ENCODE measurements at places on chromosomes 3 and 15.

GRCh38 chr15:85667491-85668424, 127.0 kb downstream of the KLHL25 start:
- peak; percentile 25 for DNase-seq

GRCh38 chr3:108338901-108339545, 42.7 kb downstream of the HHLA2 start:
- DNase-seq: no peak

- DNase-seq: peak; percentile 76
These were observed 46.1 kb downstream of the FRMD4B start for GRCh38 chr3:69339760-69340159.

- DNase-seq: no peak
These were observed 54.3 kb upstream of the MEF2A start for GRCh38 chr15:99511531-99511865.

DNA sequence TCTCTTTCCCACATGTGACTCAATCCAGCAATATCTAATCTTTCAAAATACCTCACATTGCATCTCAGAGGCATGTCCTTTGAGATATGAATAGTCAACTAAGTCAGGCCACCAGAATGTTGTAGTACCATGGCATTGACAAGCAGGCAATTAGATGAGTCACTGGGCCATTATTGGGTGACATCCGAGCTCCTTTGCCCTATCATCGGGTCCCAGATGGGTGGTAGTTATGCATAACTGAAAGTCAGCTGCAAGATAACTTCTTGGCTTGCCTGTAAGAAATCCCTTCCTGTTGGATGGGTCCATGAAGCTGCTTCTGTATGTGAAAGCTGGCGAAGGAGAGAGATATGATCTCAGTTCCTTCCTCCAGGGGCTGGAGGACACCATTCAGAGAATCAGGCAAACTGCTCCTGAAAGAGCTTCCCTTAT, 32.8 kb downstream of the ARRDC4 start:
- peak; percentile 35 for DNase-seq

- DNase-seq: no peak
These were observed 8.5 kb upstream of the UBXN7 start for GRCh38 chr3:196440696-196441095.

- no peak for DNase-seq
These were observed 494 bp upstream of the NISCH start for GRCh38 chr3:52454938-52455282.

- no peak for DNase-seq
These were observed 938 bp upstream of the SLCO2A1 start for GRCh38 chr3:134030379-134031347.

DNA sequence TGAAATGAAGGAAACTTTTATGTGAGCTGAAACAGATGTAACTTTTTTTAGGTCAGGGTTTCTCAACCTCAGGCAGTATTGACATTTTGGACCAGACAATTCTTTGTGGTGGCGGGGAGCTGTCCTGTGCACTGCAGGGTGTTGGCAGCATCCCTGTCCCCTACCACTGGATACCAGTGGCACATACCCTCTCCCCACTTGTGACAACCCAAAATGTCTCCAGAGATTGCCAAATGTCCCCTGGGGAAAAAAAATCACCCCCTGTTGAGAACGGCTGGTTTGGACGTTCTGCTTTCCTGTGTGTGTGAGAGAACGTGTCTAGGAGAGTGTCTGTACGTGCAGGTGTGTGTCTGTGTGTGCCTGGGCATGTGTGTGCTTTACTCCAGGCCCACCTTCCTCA, 30.7 kb upstream of the GRIP2 start:
- DNase-seq: no peak

DNA sequence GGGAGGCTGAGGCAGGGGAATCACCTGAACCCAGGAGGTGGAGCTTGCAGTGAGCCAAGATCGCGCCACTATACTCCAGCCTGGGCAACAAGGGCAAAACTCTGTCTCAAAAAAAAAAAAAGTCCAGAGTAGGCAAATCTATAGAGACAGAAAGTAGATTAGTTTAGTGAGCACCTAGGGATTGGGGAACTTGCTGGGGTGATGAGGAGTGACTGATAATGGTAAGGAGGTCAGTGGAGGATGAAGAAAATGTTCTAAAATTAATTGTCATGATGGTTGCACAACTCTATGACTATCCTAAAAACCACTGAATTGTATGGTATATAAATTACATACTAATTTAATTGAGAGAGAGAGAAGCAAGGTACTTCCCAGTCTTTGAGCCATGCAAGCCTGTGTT, 27.8 kb upstream of the LYZL4 start:
- no peak for DNase-seq

GRCh38 chr3:50340448-50341329, at the start of gene RASSF1:
RASSF1 (minus strand) TSS chr3:50340836; CDS start chr3:50340805, 31 bp downstream.
- DNase-seq: peak; percentile 50

DNA sequence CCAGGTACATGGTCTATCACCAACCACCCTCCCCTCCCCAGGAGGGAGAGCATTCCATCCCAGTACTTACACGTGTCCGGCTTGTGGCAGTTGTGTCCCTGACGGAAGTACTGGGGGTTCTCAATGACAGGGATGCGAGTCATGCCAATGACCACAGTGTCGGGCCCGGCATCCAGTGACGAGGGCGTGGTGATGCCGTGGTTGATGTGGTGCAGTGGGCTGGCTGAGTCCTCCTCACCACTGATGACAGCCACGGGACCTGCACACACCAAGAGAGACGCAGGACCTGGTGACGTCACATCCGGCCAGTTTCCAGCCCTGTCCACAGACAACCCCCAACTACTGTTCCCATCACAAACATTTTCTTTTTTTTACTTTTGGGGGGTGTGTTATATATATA, 223.8 kb downstream of the NTRK3 start:
- no peak for DNase-seq

DNA sequence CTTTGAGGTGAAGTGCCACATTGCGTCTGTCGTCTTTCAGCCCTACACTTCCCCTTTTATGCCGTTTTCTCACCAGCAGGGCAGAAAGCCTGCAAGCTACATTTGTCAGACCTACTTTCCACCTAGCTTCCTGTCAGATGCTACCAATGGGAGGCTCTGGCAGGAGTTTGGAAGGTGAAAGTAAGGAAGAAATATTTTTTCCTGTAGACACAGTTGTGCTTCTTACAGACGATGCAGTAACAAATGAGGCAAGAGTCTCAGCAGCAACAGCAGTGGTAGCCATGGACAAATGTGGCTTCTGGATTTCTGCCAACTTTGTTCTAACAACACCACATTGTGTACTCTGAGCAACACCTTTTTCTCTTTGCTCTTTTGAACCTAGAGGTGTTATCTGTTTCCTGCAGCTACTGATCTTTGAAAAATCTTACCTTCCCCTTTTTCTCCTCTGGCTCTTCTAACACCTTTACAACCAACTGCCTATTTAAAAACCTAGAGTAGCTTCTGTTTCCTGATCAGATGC, 70.6 kb upstream of the STT3B start:
- peak; percentile 81 for DNase-seq

DNA sequence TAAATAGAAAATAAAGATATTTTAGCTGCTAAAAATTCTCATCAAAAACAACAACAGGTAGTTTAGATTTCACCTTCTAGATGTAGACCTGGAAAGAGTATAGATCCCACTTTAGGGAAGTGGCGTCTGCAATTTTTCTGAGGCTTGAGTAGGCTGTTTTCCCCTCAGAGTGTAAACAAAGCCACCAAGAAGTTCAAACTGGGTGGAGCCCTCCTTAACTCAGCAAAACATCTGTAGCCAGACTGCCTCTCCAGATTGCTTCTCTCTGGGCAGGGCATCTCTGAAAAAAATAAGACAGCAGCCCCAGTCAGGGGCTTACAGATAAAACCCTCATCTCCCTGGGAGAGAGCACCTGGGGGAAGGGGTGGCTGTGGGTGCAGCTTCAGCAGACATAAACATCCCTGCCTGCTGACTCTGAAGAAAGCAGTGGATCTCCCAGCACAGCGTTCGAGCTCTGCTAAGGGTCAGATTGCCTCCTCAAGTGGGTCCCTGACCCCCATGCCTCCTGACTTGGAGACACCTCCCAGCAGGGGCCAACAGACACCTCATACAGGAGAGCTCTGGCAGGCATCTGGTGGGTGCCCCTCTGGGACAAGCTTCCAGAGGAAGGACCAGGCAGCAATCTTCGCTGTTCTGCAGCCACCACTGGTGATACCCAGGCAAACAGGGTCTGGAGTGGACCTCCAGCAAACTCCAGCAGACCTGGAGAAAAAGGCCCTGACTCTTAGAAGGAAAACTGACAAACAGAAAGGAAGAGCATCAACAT, 259.6 kb downstream of the STXBP5L start:
- DNase-seq: no peak

- no peak for DNase-seq
These were observed 57.0 kb downstream of the DUT start for GRCh38 chr15:48388016-48388851.

- DNase-seq: no peak
These were observed 31.3 kb downstream of the SNRK start for GRCh38 chr3:43317461-43318316.

DNA sequence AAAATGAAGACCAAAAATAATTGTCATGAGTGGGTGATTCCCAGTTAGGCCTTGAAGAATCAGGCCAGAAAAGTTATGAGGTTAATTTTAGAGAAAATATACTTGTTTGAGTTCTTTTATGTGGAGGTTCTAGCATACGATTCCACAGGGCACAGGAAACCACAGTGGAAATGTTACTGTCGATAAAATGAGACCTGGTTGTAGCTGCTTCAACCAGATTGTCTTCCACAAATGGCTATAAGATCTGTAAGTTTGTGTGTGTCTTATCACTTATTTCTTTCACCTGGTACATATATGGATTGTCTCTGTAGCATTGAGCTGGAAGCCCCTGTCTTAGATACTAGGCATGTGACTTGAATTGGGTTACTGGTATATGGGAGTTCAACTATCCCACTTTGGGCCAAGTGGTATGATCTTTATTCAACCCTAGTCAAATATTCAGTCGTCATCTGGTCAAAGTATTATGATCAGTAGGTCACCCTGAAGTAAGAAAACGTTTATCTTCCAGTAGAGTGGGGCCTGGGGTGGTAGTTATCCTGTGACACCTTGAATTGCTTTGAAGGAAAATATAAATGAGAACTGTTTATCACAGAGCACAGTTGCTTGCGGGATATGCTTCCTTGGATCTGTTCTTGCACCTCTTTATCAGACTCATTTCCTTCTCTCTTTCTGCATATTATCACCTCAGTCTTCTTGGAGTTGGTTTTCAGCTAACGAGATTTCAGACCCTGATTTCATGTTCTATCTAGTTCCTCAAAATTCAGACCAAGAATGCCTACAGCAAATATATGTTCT, 21.5 kb upstream of the ZNF609 start:
- DNase-seq: peak; percentile 35

- no peak for DNase-seq
These were observed 285.8 kb downstream of the DIPK2A start for GRCh38 chr3:144257381-144257780.

DNA sequence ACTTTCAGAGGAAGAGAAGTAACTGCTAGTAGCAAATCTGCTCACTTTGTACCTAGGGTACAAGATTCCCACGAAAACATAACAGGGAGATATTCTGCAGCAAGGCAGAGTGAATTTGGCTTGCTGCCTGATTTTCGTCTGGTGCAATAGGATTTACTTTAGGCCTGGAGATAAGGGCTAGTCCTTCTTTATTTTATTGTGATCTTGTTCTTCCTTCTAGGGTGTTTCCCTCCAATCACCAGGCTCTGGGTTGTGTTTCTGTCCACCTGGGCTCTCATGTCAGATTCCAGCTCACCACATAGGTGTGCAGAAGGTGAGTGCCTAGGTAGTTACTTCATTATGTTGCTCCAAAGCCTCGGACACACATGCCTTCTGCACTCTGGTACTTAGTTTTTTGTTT, 211.8 kb upstream of the RGMA start:
- DNase-seq: no peak

- no peak for DNase-seq
These were observed 86.4 kb downstream of the LRTM1 start for GRCh38 chr3:54841471-54841870.

DNA sequence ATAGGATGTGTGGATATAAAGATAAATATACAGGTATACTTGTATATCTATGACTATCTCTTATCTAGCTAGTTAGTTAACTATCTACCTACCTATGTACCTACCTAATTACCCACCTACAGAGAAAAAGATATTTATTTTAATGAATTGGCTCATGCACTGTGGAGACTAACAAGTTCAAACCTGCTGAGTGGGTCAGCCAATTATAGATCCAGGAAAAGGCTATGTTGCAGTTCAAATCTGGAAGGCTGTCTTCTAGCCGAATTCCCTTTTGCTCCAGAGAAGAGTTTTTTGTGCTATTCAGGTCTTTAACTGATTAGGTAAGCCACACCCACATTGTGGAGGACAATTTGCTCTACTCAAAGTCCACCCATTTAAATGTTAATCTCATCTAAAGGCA, 335.0 kb downstream of the GRM7 start:
- no peak for DNase-seq

DNA sequence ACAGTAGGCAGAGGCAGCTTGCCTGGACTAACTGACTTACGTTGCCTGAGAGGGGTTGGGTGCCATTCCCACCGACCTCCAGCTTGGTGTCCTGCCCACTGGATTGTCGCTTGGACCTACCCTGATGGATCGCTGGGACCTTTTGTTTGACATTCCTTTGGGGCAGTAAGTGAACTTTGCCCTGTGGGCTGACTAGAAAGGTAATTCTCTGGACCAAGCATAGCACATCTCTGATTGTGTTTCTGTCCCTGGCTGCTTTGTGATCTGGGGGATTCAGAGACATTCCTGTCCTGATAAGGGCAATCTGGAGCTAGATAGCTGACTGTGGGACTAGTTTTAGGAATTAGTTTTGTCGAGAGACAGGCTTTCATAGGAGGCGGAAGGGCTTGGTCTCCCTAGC, 19.5 kb upstream of the IFT57 start:
- no peak for DNase-seq

DNA sequence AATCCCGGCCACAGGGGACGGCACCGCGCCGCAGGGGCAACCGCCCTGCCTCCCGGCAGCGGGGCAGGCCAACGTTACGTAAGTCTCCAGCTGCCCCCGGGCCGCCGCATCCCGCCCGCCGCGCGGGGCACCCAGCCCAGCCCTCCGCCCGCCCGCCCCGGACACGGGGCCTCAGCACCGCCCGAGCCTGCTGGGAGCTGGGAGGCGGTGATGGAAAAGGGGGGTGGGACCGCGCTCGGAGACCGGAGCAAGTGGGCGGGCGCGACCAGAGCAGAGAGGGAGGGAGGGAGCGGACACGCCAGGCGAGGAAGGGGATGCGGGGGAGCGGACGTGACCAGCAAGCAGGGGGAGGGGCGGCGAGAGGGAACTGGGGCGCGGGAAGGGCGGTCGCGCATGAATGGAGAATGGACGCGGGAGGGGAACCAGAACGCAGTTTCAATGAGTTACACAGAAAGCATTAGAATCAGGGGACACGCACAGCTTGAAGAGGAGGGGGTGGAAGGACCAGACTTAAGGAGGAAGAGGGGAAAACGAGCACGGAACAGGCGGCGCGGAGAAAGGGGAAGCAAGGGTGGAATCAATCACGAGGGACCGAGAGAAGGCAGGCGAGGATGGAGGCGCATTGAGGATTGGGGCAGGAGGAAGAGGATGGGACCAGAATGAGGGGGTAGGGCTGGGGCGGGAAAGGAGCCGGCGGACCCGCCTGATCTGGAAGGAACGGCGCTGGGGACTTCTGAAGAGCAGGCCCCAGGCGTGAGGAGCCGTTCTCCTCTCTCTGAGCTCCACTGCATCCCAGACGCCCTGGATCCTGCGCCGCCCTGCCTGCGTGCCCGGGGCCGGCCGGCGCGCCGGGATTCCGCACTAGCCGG, 559 bp downstream of the PKM start:
- peak; percentile 83 for DNase-seq

Measured in GDM1 (cell line).